Muscle of arm (tissue), 14 donors: ENCODE measurements at places on chromosomes 4 and X.

GRCh38 chr4:45423896-45424295 lies 697.5 kb upstream of the GNPDA2 start:
- no peak for DNase-seq

DNA sequence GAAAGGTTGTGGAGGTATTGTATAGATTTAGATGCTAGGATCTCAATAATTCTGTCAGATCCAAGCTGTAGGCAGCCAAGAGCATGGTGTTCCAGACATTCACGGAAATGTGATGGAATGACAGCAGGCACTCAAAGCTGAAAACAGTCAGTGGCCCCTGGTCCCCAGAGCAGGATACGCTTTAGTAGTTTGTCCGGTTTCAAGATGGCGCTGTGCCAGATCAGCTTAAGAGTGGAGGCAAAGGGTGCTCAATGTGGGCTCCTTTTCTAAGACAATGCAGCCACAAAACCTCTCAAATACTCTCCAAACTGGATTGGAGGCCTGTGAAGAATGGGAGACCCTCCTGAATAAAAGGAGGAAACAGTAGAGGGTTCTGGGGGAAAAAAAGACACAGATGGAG lies 291.2 kb upstream of the HS3ST1 start:
- no peak for DNase-seq

DNA sequence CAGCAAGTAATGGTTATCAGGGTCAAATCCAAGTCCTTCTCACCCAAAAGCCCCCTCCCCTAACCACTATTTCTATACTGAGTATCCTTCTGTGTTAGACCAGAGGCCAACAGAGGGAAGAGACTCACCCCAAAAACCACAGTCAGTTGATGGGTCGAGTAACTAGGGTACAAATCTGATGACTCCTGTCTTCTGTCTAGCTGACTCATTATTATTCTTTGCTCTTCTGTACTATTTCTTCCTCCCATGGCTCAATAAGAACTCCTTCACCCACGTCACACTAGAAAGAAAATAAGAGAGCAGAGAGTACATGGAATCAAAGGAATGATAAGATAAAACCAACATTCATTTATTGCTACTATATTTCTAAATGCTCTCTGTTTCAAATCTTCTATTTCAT lies 2.0 kb downstream of the RAB40A start:
- DNase-seq = no peak

GRCh38 chrX:134324359-134324758 lies 87.4 kb downstream of the CCDC160 start:
- no peak for DNase-seq

- peak; percentile 86 for DNase-seq
These were observed 99.0 kb upstream of the MAML3 start for GRCh38 chr4:140252742-140253555.

- peak; percentile 14 for DNase-seq
These were observed 7.4 kb downstream of the SNCA start for GRCh38 chr4:89829470-89830138.

DNA sequence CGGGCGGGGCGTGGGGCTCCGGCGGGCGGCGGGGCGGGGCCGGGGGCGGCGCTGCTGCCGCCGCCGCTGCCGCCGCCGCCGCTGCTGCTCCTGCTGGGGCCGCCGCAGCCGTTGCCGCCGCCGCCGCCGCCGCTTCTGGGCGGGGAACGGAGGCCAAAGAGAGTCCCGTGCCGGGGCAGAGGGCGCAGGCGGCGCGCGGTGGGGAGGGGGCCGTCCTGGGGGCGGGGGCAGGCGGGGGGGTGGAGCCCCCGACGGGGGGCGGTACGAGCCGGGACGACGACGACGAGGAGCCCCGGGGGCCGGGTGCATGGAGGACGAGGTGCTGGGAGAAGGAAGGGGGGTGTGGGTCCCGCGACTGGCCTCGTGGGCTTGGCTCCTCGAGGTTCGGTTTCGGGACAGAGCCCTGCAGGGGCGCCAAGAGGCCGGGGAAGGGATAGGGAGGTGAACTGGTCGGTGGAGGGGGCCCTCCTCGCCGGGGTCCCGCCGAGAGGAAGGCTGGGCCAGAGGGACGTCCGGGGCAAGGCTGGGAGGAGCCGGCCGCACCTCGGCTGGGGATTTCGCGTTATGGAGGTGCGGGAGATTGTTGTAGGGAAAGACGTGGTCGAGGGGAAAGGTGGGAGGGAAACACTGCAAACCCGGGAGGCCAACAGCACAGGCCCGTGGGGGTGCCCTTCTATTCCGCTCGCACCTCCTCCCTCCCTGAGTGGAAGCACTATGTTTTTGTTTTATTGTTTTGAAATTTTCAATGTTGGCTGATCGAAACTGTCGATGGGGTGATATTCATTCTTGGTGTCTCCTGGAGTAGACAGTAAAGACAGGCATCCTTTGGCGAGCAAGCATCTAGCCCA lies 1.9 kb downstream of the BCORL1 start:
- no peak for DNase-seq

DNA sequence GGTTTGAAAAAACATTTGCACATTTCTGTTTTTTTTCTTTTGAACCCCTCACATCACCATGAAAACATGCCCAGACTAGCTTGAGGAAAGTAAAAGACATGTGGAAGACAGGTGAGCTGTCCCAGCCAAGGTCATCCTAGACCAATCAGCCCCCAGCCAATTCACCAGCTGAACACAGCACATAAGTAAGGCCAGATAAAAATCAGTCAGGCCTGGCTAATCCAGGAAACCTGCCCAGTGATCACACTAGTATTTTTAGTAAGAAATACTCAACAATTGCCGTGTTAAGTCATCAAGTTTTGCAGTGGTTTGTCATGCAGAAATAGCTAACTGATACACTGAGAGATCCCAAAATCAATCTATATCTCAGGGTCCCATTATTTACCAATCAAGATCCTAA lies 4.4 kb upstream of the SMR3A start:
- DNase-seq = no peak

GRCh38 chr4:27022963-27023362 lies 162.3 kb downstream of the STIM2 start:
- DNase-seq = no peak

- DNase-seq = no peak
These were observed 70.6 kb downstream of the TNIP2 start for GRCh38 chr4:2685541-2685940.

- DNase-seq = no peak
These were observed 7.8 kb upstream of the ALB start for GRCh38 chr4:73396304-73396703.

DNA sequence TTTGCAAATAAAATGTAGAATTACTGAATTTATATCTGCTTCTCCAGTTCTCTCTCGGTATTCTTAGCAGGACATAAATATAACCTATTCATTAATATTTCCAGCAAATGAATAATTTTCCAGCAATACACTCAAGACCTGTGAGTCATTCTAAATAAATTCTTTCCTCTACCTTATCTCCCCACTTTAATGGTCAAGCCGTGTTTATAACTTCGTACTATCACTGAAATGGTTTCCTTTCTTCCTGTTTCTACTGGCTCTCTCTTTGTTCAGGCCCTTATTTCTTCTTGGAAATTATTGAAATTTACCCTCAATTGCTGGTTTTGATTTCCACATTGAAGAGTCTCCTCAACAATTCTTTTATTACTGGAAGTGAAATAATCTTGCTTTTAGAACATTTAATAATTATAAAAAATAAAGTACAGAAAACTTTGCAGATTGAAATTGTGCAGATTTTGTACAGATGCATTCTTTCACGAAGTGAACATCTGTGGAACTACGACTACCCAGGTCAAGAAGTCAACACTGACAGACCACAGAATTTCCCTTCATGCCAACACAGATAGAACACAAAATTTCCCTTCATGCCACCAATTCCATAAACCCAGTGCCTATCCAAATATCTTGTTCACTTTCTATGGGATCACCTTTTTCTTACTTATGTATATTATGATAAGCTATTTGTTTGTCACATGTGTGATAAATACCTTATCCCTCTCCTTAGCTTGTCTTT lies 205.7 kb downstream of the FAT4 start:
- no peak for DNase-seq

GRCh38 chr4:171235521-171235920 lies 577.7 kb upstream of the GALNTL6 start:
- no peak for DNase-seq

DNA sequence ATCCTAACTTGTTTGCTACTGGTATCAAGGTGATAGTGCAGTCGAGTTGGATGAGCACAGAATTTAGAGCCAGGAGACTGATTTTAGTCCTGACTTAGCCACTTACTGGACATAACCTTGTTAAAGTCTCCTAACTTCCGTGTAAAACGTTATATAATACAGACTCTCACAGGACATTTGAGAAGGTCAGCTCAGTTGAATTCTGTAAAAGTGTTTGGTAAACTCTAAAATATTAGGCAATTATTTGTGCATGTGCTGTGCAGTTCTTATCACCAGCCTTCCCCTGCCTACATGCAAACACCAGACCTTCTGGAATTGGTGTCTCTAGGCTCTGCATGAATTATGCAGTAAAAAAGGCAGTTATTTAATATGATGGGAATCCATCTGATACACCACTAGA lies 45.4 kb downstream of the FNIP2 start:
- DNase-seq = no peak

- no peak for DNase-seq
These were observed 77.0 kb downstream of the FBXW7 start for GRCh38 chr4:152458801-152459302.

GRCh38 chrX:132565273-132565672 lies 76.4 kb upstream of the MBNL3 start:
- DNase-seq = no peak

DNA sequence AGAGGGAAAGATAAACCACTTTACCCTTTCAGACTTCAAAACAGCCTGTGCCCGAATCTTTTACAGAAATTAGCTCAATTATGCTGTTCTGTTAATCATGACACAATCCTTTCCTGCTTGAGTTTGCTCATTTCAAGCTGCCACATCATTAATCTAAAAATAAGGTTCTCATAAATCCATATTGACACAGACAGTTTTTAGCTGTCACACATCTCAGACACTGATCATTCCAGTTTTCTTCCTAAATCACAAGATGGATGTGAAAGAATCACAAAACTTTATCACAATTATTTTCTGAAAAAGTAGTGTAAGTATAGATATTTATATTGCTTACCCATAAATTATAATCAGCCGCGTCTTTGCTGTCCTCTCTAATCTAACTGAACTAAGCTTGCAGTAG lies 27.9 kb upstream of the AMELX start:
- no peak for DNase-seq

DNA sequence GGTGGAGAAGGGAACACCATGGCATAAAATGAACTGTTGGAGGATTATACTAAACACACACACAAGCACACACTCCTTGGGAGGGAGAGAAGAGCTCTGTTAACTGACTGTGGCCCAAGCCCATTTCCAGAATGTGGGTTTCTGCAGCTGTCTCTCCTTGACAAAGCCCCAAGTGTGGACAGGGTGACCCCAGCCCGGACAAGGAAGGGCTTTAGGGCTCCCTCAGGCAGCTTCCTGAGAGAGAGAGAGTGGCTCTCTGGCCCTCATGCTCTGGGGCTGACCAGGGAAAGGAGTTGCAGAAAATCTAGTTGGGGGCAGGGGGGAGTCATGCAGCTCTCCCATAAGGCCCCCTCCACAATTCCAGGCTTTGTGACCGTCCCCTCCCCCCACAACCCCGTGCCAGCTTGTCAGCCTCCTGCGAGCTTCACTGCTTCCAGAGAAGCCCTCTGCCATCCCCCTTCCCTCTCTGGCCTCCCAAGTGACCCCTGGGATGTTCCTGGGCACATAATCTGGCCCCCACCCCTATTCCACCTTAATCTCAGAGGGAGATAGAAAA lies 590 bp downstream of the ARHGEF9 start:
- peak; percentile 11 for DNase-seq
